ENCODE measurements at places on chromosomes 16 and 17.

DNA sequence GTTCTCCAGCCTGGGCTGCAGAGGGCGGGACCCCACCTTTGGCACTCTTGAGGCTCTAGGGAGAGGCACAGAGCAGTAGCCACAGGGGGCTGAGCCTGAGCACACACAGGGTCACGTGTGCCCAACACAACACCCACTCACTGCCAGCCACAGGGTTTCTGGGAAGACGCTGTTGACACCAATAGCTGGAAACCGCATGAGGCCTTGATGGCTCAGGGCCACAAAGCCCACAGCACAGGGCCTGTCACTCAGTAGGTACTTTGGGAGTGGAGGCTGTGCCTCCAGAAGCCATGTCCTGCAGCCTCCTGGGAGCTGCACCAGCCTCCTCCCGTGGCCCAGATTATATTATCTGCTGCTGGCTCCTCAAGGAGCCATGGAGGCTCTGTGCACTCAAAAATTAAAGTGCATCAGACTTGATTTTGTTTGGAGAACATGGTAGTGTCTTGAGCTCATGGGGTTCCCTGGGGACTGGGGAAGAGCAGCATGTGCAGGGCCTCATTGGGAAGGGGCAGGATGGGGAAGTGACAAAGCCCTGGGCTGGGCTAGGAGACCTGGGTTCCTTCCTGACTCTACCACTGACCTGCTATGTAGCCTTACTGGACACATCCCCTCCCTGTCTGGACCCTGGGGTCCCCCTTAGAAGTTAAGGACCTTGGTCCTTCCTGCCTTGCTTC is 12.5 kb upstream of the SREBF1 start:
- DNase-seq, result peak; percentile 65

GRCh38 chr17:51533821-51534220 is 273.5 kb downstream of the UTP18 start:
- DNase-seq, result no peak

GRCh38 chr17:75508931-75509361 is 6.4 kb downstream of the CASKIN2 start:
- no peak for DNase-seq

GRCh38 chr17:76848670-76849069 is 19.5 kb upstream of the MGAT5B start:
- no peak for DNase-seq

GRCh38 chr17:59607817-59608403 is 11.8 kb upstream of the CLTC start:
- peak; percentile 13 for DNase-seq

GRCh38 chr17:3641717-3642486 is 5.3 kb downstream of the CTNS start:
- no peak for DNase-seq

GRCh38 chr17:19331134-19331533 is 31.4 kb downstream of the B9D1 start:
- DNase-seq, result no peak

DNA sequence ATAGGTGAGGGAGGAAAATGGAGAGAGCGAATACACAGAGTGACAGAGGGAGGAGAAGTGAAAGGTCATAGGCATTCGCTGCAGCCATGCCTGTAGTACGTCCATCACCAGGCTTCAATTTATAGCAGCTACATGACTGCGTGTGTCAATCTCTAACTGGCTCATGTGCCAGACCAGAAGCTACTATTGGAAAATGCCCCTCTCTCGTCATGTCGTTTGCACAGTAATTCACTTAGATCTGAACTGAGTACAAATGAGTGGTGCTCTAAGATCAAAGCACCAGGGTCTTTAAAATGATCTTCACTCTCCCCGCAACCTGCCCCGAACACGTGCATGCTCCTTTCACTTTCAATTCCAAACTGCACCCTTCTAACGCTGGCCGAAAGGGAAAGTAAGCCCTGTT is 51.3 kb downstream of the ADCY9 start:
- DNase-seq, result peak; percentile 16

DNA sequence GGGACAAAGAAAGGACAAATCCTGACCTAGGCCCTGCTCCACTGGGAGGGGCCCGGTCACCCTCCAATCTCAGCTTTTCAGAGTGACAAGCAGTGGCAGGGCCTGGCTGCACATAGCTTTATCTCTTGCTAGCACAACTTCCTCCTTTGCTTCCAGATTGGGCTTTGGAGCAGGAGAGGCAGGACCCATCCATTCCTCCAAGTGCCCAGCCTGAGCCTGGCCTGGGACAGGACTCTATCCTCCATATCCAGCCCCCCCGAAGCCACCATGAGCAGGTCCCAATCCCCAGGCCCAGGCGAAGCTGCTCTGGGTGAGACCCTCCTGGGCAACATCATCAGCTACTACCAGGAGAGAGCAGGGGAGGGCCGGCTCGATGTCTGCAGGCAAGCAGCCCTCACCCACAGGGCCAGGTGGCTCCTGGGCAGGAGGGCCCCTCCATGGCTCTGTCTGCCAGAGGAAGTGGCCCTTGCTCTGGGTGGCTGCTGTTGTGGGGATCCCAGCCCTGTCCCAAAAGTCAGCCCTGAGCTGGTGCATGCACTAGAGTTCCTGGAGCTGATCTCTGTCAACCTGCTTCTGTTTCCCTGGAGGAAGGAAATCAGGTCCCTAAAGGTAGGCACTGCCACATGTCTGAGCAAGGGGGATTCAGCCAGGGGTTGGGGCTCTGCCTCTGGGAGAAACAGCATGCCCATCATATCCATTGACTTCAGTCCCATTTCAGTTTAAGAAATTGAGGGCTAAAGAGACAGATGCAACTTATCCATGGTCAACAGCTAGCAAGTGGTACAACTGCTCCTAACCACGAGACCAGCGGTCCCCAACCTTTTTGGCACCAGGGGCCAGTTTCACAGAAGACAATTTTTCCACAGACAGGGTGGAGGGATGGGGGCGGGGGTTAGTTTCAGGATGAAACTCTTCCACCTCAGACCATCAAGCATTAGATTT is 58.9 kb downstream of the TK2 start:
- no peak for DNase-seq

DNA sequence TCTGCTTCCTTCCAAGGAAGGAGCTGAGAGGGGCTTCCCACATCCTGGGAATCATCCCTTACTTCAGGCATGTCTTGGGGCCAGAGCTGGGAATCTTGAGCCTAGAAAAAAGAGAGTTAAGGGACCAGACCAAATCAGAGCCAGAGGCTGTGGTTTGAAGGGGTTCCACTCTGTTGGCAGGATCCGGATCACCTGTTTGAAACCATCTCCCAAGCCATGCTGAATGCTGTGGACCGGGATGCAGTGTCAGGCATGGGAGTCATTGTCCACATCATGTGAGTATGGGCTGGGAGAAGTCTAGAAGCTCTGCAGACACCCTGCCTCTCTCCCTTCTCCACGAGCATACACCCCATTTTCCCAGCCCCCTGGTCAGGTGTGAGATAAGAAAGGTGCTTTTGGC is 9.7 kb downstream of the PSMB3 start:
- no peak for DNase-seq

GRCh38 chr17:47720196-47720595 is 12.8 kb upstream of the TBX21 start:
- DNase-seq, result no peak

DNA sequence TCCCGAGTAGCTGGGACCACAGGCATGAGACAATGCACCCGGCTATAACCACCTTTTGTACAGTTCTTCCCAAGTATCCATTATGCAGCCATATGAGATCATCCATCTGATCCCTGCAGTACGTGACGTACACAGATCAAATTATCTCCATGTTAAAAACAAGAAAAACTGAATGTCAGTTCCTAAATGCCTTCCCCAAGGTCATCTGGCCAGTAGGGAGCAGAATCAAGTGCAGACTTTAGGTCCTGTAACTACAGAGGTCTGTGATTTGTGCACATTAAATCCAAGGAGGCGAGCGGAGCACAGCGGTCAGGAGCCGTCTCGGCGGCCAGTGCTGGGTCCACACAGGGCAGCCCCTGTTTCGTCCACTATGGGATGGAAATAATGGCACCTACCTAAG is 23.7 kb downstream of the ZCCHC14 start:
- no peak for DNase-seq

DNA sequence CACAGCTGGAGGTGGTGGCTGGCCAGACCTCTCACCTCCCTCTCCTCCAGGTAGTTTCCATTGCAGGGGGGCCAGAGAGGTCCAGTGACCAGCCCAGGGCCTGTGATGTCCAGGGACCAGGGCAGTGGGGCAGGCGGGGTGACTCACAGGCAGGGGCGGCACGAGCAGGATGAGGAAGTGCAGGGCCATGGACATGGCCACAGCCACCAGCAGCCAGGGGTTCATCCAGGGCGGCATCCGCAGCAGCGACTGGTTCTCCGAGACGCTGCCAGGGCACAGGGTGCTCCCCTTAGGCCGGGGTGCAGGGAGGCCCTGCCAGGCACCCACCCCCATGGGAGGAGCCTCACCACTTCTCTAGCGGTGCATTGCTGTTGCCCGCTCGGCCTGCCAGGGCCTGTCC is 12.9 kb upstream of the P2RX1 start:
- no peak for DNase-seq

- no peak for DNase-seq
Measured at GRCh38 chr17:36475346-36475970, 11.0 kb upstream of the ZNHIT3 start.

DNA sequence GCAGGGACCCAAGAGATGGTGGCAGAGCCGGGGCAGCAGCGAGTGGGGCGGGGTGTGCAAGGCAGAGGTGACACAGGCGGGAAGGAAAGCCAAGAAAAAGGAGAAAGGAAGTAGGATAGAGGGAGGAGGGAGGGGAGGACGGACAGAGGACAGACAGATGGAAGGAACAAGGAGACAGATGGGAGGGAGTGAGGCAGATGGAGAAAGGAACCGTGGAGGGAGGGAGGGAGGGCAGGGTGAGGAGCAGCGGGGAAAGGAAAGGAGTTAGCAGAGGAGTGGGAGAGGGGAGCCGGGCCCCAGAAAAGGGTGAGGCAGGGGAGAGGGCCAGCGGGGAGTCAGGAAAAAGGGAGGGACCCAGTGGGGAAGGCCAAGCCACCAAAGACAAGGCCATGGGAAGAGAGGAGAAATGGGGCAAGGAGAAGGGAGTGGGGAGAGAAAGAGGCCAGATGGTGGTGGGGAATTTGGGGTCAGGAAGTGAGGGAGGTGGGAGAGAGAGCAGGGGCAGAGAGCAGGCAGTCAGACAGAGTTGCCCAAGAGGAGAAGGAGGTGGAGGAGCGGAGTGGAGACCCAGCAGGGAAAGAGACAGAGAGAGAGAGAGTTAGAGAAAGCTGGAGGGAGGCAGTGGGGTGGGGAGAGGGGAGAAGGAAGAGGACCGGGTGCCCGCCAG is 13.2 kb upstream of the ASGR1 start:
- no peak for DNase-seq

GRCh38 chr17:43625606-43626005 is 36.1 kb downstream of the MEOX1 start:
- DNase-seq, result no peak

DNA sequence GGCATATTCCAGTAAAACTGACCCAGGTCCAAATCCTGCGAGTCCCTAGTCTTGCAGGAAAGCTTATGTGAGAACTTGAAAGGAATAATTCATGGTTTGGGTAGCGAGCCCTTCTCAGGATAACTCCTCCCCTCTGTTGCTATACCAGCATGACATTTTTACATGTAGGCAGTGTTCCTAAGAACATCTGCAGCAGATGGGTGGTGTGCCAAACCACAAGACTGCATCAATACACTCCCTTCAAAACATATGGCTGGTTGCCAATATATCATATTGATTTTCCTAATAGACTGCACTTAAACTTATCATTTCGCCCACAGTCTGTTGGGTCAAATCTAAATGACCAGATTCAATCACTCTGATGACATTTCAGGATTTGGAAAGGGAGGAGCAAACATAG is 19.9 kb downstream of the PSME3IP1 start:
- no peak for DNase-seq

DNA sequence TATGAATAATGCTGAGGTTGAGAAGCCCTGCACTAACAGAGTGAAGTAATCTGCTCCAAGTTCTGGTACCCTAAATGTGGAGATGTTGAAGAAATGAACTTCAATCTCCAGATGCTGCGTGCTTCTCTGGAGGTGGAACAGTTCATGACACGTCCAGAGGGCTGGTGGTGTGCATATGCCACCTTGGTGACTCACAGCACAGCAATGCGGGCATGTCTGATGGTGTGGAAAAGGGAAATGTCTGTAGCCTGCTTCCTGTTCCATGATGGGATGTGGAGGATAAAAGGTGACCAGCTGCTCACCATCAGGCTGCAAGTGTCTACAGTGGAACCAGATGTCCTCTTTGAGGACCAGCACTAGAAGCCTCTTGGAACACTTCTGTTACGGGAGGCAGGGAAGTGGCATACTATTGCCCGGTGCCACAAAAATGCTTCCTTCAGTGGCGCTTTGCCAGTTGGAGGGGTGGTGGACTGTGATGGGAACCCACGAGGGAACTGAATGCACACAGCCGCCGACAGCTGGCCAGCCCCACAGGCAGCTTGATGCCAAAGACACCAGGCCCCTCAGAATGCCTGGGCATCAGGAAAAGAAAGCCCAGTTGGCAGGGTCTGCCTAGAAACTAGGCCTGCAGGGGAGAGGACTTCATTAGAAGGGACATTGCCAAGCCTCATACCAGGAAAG is 19.9 kb downstream of the SNX11 start:
- no peak for DNase-seq

- DNase-seq, result no peak
Measured at GRCh38 chr16:56438038-56438437, 12.7 kb upstream of the AMFR start.

DNA sequence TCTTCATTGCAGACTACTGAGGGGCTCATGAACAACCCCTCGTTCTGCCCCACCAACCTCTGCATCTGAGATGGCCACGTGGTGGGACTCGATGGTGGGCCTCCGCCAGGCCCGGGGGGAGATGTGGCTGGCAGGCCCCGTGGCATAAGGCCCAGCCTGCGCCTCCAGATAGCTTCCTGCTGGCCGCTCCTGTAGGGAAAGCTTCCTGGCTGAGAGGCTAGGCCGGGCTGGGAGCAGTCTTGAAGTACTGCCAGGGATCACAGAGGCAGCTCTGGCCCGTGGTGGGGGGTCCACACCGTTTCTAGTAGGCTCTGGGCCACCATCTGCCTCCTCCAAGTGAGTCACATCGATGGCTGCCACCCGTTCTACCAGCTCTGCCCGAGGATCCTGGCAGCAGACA is 7.6 kb downstream of the CAMKK1 start:
- DNase-seq, result no peak

- DNase-seq, result no peak
Measured at GRCh38 chr16:47486856-47487255, 25.7 kb downstream of the PHKB start.

DNA sequence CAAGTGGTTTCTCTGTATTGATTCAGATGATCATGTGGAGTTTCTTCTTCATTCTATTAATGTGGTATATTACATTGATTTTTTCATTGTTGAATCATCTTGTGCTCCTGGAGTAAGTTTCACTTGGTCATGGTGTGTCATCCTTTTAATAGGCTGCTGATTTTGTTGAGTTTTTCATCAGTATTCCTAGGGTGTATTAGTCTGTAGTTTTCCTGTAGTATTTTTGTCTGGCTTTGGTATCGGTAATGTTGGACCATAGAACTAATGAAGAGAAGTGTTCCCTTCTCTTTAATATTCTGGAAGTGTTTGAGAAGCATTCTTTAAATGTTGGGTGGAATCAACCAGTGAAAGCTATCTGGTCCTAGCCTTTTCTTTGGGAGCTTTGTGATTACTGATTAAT is 99.0 kb downstream of the OMG start:
- DNase-seq, result no peak
